ENCODE measurements at places on chromosomes 4 and X.
A peak's percentile ranks its signal among the peaks of the same experiment; 100 is the strongest.

DNA sequence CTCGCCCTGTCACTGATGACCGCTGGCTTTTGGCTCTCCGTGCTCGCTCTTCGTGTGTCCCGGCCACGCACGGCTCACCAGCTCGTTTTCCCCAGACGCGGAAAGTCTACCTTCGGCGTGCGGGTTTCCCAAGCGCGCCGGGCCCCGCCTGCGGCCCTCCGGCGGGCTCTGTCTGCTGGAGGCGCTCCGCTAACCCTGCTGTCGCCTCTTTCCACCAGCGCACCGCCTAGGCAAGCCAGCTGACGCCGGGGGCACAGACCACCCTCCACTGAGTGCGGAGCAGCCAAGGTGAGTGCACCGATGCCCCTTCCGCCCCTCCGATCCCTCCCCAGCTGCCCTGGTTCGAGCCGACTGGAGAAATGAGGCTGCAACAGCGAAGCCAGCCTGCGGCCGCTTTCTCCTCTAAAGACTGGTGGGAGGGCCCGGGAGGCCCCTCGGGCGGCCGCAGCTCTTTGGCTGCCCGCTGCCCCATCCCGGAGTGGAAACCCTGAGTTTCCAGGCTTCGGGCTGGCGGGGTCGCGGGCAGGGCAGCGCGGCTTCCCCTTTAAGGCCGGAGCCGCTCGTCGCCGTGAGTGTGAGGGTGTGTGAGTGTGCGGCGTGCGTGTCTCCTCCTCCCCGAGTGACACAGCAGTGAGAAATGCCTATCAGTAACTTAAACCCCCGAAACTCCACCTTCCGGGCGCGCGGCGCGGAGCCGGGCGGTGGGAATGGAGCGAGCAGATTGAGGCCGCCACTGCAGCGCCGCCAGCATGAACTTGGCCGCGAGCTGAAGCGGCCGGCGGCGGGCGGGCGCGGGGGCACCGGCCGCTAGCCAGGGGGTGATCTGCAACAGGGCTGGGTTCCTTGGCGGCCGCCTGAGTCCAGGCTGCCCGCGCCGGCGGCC lies at the start of gene MAMLD1:
TSS of gene MAMLD1 (plus strand) at position 719 of the 883 bp plus-strand sequence. CDS start 82,200 bp downstream, outside the sequence.
- DNase-seq = peak; percentile 36

DNA sequence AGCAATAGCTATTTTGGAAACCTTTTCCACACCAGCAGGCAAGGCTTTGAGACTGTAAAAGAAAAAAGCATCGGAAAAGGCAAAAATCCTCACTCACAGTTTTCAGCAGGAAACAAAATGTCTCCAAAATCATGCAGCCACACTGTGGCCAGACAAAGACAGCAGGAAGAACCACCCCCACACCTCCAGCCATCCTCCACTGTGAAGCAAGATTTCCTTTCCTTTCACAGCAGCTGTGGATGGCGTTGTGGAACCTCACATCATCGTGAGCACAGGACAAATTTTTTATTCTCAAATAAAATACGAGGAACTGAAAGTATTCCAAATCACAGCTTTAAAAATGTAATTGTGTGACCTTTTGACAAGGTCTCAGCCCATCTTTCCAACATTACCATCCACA lies 351.7 kb upstream of the NOCT start:
- DNase-seq = no peak

DNA sequence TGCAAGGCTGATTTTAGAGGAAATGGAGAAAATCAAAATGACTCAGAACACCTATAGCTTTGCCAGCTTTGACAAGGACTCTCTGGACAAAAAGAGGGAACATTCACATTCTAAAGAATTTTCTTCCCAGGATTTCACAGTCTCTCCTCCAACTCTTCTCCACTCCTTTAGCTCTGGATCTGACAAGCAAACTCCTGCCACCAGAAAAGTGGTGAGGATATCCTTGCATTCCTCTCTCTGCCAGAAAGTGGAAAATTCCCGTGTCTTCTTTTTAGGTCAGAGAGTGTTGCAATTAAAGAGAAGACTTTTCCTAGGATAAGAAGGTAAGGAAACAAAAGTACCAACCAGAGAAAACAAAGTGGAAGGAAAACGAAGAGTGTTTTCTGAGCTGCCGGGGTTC lies 16.1 kb upstream of the PDGFRA start:
- no peak for DNase-seq

- no peak for DNase-seq
Measured at GRCh38 chr4:1668488-1668840, 15.6 kb downstream of the FAM53A start.

DNA sequence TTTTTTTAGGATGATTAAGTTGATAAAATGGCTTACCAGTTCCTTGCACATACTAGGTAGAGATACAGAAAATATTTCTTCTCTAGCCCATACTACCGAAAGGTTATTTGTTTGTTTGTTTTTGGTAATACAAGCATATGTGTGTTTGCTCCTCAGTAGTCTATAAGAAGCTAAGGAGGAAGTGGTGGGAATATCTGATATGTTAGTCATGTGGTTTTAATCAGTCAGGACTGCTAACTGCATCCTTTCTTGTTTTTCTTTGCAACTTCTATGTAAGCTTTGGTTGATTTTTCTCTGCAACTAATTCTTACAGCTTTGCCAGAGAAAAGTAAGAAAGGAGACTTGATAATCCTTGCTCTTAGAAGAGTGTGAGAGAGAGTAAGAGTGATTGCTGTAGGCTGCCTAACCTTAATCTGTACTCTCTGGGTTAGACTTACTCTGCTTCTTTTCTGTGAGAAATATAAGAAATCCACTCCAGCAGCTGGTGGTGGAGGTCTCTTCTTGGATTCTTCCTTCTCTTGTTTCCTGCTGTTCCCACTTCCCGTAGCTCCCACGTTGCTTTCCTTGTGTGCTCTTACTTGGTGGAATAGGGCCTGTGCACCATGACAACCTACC lies 28.3 kb downstream of the SEPTIN11 start:
- DNase-seq = no peak

- no peak for DNase-seq
Measured at GRCh38 chr4:112939901-112940300, 109.6 kb upstream of the ANK2 start.

DNA sequence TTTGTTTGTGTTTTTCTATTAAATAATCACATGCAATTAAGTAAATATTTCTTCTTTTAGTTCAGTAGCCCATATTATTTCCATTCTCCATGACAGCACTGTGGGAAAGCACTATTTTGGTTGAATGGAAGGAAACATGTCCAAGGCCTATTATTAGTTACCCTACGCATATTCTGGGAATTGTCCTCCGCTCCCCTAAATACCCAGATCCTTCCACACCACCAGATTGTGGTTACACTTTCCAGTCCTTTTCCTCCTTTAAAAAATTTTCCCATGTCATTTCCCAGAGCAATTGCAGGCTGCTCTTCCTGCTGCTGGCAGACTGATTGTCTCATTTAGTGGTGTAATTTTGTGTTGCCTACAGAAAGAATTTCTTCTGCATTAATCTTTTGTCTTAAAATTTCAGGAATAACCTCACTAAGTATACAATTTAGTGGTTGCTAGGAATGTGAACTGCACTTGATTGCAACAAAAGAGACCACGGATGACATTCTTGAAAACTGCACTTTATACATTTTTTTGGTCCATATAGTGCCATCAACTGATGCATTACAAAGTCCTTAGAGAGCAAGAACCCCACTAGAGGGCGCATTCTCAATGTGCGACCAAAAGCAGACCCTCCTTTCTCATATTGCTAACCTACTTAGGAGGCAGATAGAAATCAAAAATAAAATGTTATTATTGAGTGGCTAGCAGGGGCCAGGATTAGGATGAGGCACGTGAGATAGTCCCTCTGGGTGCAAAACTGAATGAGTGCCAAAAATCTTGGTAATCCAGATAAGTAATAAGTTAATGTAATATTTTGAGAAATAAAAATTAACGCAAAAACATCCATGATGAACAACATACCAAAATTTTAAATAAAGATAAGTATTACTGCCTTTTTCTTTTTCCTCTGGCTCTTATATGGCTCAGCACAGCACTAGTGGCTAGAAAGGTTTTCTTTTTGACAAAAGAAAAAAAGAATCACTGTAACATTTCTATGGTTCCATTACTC lies 98.8 kb upstream of the IQCM start:
- peak; percentile 5 for DNase-seq

GRCh38 chrX:10981506-10981905 lies 129.6 kb upstream of the HCCS start:
- no peak for DNase-seq

- no peak for DNase-seq
Measured at GRCh38 chr4:156941940-156942548, 29.6 kb downstream of the PDGFC start.

- no peak for DNase-seq
Measured at GRCh38 chr4:123443401-123444289, 47.0 kb downstream of the SPRY1 start.

DNA sequence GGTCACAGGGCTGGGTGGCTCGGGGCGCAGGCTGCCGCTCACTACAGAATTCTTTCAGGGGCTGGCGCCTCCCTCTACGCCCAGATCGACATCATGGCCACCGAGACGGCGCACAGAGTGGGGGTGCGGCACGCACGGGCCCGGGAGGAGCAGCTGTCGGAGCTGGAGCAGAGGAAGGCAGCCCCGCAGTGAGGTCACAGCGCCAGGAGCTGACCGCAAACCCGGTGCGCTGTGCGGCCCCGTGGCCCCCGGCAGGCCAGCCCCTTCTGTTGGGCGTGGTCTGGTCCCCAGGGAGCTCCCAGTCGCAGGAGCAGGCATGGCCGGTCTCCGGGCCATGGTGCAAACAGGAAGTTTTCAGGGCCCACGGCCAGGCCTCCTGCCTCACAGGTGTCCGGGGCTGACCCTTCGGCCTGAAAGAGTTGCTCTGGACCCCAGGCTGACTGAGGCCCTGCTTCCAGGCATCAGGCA lies 31.6 kb downstream of the LRPAP1 start:
- DNase-seq = no peak

DNA sequence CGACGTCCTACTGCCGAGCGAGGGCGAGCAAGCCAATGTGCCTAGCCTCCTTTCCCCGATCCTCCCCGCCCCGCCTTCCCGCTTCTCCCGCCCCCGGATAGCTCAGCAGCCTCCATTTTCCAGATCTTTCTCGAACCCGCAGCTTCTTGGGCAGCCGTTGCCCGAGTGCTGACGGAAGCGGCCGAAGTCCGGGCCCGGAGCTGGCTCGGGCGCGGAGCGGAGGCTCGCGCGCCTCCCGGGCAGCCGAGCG lies 172 bp upstream of the HSPA4L start:
- peak; percentile 54 for DNase-seq

DNA sequence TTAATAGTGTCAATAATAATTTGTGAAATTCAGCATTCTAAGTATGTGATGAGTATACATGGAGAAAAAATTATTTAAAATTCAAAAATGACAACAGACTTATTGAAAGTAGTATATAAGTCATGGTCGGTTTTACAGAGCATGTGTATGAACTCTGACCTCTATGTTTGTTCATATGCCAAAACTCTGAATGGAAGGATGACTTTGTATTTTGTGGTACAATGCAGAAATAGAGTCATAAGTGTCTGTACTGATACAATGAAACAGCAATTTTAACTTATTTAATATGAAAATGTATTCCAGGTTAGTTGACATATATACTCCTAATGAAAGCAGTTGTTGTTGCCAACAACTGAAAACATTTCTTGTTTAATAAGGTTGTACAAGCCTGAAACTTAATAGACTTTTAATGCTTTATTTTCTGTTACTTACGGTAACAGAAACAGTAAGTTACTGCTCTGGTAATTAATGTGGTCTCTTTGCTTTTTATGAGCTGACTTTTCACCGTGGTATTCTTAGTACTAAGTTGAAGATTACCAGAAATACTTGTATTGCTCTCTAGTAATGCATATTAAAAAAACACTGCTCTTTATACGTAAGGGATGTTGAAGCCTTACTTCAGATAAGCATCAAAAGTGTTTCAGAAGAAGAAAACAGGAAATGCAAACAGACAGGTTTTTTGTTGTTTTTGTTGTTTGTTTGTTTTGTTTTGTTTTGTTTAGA lies 1.9 kb downstream of the UBE2K start:
- no peak for DNase-seq

GRCh38 chr4:83779103-83780052 lies 243.5 kb downstream of the GPAT3 start:
- no peak for DNase-seq

DNA sequence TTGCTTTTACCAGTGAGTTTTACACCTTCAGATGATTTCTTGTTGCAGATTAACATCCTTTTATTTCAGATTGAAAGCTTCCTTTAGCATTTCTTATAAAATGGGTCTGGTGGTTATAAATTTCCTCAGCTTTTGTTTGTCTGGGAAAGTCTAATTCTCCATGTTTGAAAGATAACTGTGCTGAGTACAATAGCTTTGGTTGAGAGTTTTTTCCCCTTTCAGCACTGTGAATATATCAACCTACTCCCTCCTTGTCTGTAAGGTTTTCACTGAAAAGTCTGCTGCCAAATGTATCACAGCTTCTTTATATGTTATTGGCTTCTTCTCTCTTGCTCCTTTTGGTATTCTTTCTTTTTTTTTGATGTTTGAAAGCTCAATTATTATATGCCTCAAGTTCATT lies 53.5 kb upstream of the ACTRT1 start:
- no peak for DNase-seq

GRCh38 chr4:152451496-152451895 lies 84.4 kb downstream of the FBXW7 start:
- no peak for DNase-seq

DNA sequence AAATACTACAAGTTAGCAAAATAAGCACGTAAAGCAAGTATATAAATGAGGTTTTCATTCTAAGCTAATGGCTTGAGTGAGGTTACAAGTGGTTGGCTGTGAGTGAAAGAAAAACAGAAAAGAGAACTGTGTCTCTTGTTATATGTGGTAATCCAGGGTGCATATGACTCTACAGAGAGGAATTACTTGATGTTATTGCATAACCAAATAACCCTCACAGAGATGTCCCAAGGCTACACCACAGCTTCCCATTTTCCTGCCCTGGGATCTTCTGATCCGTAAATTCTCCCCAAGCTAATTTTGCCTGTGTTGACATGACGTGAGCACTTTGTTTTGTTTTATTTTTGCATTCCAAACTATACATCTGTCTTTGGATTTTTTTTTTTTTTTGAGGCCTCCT lies 470.0 kb upstream of the INTU start:
- no peak for DNase-seq

DNA sequence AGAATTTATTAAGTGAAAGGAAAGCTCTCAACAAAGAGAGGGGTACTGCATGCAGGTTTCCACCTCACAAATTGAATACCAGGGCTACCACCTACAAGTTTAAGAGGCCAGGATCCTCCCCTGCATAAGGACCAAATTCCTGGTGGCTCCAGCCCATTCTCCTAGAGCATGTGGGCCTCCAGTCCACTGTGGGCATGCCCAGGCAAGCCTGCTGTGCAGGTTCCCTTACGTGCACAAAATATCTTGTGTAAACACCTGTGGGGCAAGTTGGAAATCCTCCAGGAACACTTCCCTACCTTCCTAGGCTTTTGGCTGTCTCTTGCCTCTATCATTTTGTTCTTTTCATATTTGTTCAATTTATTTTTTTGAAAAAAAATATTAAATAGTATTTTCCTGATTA lies 724.3 kb downstream of the ARAP2 start:
- no peak for DNase-seq

- no peak for DNase-seq
Measured at GRCh38 chr4:184413261-184414046, 60.9 kb downstream of the IRF2 start.

DNA sequence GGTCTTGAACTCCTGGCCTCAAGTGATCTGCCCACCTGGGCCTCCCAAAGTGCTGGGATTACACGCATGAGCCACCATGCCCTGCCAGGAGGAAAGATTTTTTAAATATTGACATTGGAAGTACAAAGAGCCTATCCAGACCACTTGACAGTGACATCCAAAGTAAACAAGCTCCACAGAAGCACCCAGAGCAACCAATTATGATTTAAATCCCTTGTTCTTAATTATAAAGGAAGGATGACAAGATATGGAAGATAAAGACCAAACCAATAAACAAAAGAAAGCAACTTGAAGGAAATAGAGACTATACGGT lies 27.7 kb upstream of the RPL34 start:
- DNase-seq = no peak
